ENCODE measurements at places on chromosomes 12 and 14. TPM values are rescaled to one million over a fixed set of nuclear protein-coding genes. Genes with fewer than 3 reads are reported as not detected.

CLBA1 gene
- 1.8 TPM for total RNA-seq

AQP2 gene
- total RNA-seq = not detected

GNB3 gene
- total RNA-seq = 8.2 TPM

KSR2 gene
- total RNA-seq = not detected

SLCO1A2 gene
- total RNA-seq = not detected

DNA sequence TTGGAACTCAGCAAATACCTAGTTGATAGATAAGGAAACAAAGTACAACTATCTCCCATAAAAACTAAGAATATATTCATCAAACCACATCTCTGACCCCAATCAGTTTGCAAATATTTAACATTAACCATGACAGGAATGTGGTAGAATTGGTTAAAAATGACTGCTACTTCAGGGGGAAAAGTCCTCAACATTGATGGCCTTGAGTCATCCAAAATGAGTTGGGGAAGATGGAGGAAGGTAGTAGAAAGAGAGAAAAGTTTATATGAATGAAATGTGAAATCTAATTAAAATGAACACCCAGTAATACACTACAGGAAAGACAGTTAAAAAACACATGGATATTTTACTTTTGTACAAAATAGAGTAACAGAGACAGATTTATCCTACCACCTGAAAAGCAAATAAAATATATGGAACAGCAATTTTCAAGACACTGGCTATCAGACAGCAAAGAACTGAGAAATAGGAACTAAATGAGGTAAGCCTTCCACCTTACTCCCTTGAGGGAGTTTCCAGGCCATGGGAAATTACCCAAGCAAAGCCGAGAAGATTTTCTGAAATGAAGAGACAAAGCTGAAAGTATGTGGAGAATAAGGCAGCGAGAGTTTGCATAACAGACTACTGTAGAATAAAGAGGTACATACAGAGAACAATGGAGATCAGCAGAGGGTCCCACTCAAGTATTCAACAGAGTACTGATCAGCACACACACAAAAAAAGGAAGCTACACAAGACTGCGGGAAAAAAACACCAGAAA is 49.6 kb downstream of the TC2N start:
- no peaks in the 10 kb centered on the region for H3K4me1 ChIP-seq
- DNase-seq = no peak
- H3K27ac ChIP-seq = no peak overlapping the region
- no peaks in the 10 kb centered on the region for H3K27me3 ChIP-seq
- H3K36me3 ChIP-seq = no peaks in the 10 kb centered on the region

- H3K36me3 ChIP-seq = peaks cover 96% of the 10 kb centered on the region
- H3K27ac ChIP-seq = no peak overlapping the region
- no peak for DNase-seq
- no peaks in the 10 kb centered on the region for H3K27me3 ChIP-seq
- H3K4me3 ChIP-seq = no peak overlapping the region
Measured at GRCh38 chr12:111893287-111893686, 51.3 kb downstream of the MAPKAPK5 start.

- no peaks in the 10 kb centered on the region for H3K27me3 ChIP-seq
- no peak overlapping the region for H3K27ac ChIP-seq
- DNase-seq = peak; percentile 48
- no peak overlapping the region for H3K4me3 ChIP-seq
Measured at GRCh38 chr12:1457901-1458300, 136.5 kb downstream of the FBXL14 start.

GRCh38 chr14:61337893-61338292 is 16.5 kb downstream of the PRKCH start:
- DNase-seq = no peak
- no peaks in the 10 kb centered on the region for H3K27me3 ChIP-seq
- H3K4me3 ChIP-seq = no peak overlapping the region
- no peak overlapping the region for H3K27ac ChIP-seq
- no peaks in the 10 kb centered on the region for H3K36me3 ChIP-seq
- H3K4me1 ChIP-seq = peaks cover 56% of the 10 kb centered on the region

- peaks cover 15% of the 10 kb centered on the region for H3K4me1 ChIP-seq
- H3K36me3 ChIP-seq = no peaks in the 10 kb centered on the region
- DNase-seq = no peak
- no peak overlapping the region for H3K27ac ChIP-seq
- no peak overlapping the region for H3K4me3 ChIP-seq
- H3K27me3 ChIP-seq = no peaks in the 10 kb centered on the region
Measured at GRCh38 chr12:88360343-88360742, 218.2 kb downstream of the TMTC3 start.

DNA sequence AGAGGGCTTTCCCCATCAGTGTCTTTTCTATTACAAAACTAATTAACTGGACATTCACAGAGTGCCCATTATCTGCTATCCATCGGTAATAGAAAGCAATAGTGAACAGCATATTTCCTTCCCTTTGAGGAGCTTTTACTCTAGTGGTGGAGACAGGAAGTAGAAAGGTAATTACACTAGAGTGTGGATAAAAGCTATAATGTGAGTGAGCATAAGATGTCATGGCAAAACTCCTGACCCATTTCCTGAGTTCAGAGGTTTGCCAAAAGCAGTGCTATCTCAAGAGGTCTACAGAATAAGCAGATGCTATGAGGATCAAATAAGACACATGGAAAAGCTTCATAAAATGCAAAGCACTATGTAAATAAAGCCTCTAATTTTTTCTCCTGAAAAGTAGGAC is 24.0 kb downstream of the TIMELESS start:
- H3K27me3 ChIP-seq = no peaks in the 10 kb centered on the region
- no peaks in the 10 kb centered on the region for H3K36me3 ChIP-seq
- H3K27ac ChIP-seq = no peak overlapping the region
- DNase-seq = no peak
- H3K4me1 ChIP-seq = no peaks in the 10 kb centered on the region

GRCh38 chr12:17588968-17589367 is 501.0 kb downstream of the RERGL start:
- no peak for DNase-seq
- H3K4me1 ChIP-seq = no peaks in the 10 kb centered on the region
- H3K36me3 ChIP-seq = no peaks in the 10 kb centered on the region
- no peak overlapping the region for H3K27ac ChIP-seq
- H3K4me3 ChIP-seq = no peak overlapping the region
- H3K27me3 ChIP-seq = no peaks in the 10 kb centered on the region

GRCh38 chr12:100279607-100280244 is 12.7 kb downstream of the SCYL2 start:
- H3K27me3 ChIP-seq = no peaks in the 10 kb centered on the region
- H3K4me3 ChIP-seq = no peak overlapping the region
- no peaks in the 10 kb centered on the region for H3K36me3 ChIP-seq
- H3K4me1 ChIP-seq = no peaks in the 10 kb centered on the region
- DNase-seq = no peak
- no peak overlapping the region for H3K27ac ChIP-seq

GRCh38 chr12:130799051-130799450 is 40.0 kb downstream of the STX2 start:
- DNase-seq = no peak
- H3K4me1 ChIP-seq = no peaks in the 10 kb centered on the region
- H3K4me3 ChIP-seq = no peak overlapping the region

- no peak for DNase-seq
- peaks cover 37% of the 10 kb centered on the region for H3K4me1 ChIP-seq
- peak overlapping the region; percentile 69 for H3K27ac ChIP-seq
- peaks cover 37% of the 10 kb centered on the region for H3K36me3 ChIP-seq
- no peak overlapping the region for H3K4me3 ChIP-seq
- peaks cover 33% of the 10 kb centered on the region for H3K27me3 ChIP-seq
Measured at GRCh38 chr14:22977434-22977683, 5.0 kb downstream of the AJUBA start.

DNA sequence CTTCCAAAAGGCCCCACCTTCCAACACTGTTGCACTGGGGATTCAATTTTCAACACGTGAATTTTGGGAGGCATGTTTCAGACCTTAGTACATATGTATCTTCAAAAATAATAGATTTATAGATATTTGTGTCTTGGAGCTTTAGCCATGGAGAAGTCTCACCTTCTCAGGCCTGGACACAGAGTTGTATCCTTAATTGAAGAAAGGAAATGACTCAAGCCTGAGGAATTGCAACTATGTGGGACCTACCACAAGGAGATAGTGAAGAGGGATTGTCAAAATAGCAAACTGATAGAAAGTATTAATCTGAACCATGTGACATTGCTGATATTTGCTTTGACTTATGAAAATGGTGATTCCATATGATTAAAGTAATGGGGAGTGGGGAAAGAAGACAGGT is 89.8 kb downstream of the ACSS3 start:
- no peaks in the 10 kb centered on the region for H3K36me3 ChIP-seq
- H3K4me1 ChIP-seq = no peaks in the 10 kb centered on the region
- no peaks in the 10 kb centered on the region for H3K27me3 ChIP-seq

DNA sequence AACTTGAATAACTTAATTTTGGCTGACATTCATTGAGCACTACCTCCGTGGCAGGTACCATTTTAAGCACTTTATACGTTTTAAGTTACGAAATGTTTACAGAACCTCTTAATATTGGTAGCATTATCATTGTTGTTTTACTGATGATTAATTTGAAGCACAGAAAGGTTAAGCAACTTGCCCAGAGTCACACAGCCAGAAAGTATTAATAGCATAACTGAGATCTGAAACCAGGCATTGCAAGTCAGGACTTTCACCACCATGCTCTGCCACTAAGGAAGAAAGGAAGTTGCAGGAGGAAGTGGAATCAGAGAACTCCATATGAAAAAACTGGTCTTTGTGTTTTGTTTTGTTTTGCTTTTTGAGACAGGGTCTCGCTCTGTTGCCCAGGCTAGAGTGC is 28.2 kb upstream of the BCAT1 start:
- no peaks in the 10 kb centered on the region for H3K36me3 ChIP-seq
- H3K4me3 ChIP-seq = no peak overlapping the region
- no peak overlapping the region for H3K27ac ChIP-seq
- no peak for DNase-seq
- H3K4me1 ChIP-seq = no peaks in the 10 kb centered on the region

GRCh38 chr12:56007564-56008559 is 10.8 kb downstream of the SUOX start:
- peak overlapping the region; percentile 94 for H3K27ac ChIP-seq
- no peaks in the 10 kb centered on the region for H3K27me3 ChIP-seq
- peaks cover 9% of the 10 kb centered on the region for H3K4me1 ChIP-seq
- peak; percentile 70 for DNase-seq
- no peaks in the 10 kb centered on the region for H3K36me3 ChIP-seq
- H3K4me3 ChIP-seq = peak overlapping the region; percentile 88

DNA sequence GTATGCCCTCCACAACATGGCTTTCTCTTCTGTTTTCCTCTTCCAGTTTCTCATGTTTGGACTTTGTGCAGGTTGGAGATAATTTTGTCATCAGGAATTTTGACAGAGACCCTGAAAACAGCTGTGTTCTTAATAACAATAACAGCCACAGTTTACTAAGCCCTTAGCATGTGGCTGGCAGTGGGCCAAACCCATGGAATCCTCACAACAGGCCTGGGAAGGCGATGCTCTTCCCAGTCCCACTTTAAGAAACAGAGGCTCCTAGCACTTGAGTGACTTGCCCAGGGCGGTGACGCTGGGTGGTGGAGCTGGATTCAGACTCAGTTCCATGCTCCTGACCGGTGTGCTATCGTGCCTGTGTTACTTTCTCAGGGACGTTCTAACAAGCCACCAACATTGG is 20.1 kb upstream of the PLEKHG3 start:
- H3K36me3 ChIP-seq = no peaks in the 10 kb centered on the region
- peak overlapping the region; percentile 82 for H3K27ac ChIP-seq
- no peaks in the 10 kb centered on the region for H3K27me3 ChIP-seq
- H3K4me1 ChIP-seq = peaks cover 35% of the 10 kb centered on the region
- no peak overlapping the region for H3K4me3 ChIP-seq

DNA sequence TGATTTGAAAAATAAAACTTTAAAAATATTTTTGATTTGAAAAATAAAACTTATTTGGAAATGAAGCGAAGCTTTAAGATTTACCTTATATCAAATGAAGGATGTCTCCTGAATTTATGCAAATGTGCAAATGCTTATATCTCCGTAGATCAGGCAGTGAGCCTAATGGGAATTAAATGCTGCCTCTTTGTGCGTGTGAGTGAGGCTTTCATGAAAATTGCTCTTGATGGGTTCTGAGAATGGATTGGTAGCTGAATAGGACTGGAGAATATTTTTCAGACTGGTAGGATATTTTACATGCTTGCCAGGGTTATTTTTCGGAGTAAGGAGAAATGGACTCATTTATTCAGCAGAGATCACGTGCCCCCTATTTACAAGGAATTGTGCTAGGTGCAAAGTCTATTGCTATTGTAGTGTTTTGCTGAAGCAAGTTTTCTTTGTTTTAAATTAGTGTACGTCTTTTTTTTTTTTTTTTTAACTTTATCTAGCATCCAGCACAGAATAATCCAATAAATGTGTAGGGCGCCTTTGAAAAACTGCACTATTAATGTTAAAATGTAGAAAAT is 2.4 kb downstream of the VRK1 start:
- peaks cover 16% of the 10 kb centered on the region for H3K4me1 ChIP-seq
- DNase-seq = no peak
- no peak overlapping the region for H3K27ac ChIP-seq

GRCh38 chr12:116906285-116906684 is 4.5 kb upstream of the FBXW8 start:
- no peaks in the 10 kb centered on the region for H3K27me3 ChIP-seq
- no peak overlapping the region for H3K4me3 ChIP-seq
- no peak overlapping the region for H3K27ac ChIP-seq
- H3K4me1 ChIP-seq = no peaks in the 10 kb centered on the region

- DNase-seq = no peak
- no peaks in the 10 kb centered on the region for H3K4me1 ChIP-seq
- H3K27me3 ChIP-seq = no peaks in the 10 kb centered on the region
- H3K36me3 ChIP-seq = no peaks in the 10 kb centered on the region
- H3K27ac ChIP-seq = no peak overlapping the region
- H3K4me3 ChIP-seq = no peak overlapping the region
Measured at GRCh38 chr12:76117067-76117691, 32.7 kb upstream of the NAP1L1 start.

- H3K27ac ChIP-seq = peak overlapping the region; percentile 89
- no peaks in the 10 kb centered on the region for H3K27me3 ChIP-seq
- no peak for DNase-seq
- H3K4me3 ChIP-seq = no peak overlapping the region
Measured at GRCh38 chr12:11756523-11756922, 107.0 kb downstream of the ETV6 start.

GRCh38 chr14:75699331-75699730 is 38.3 kb downstream of the TTLL5 start:
- H3K27ac ChIP-seq = no peak overlapping the region
- DNase-seq = no peak
- no peak overlapping the region for H3K4me3 ChIP-seq
- H3K4me1 ChIP-seq = peaks cover 13% of the 10 kb centered on the region
- H3K36me3 ChIP-seq = peaks cover 7% of the 10 kb centered on the region
- no peaks in the 10 kb centered on the region for H3K27me3 ChIP-seq
